ENCODE measurements at places on chromosomes 16 and 17. TPM values are rescaled to one million over a fixed set of nuclear protein-coding genes. Genes with fewer than 3 reads are reported as not detected.
A peak's percentile ranks its signal among the peaks of the same experiment; 100 is the strongest.

GRCh38 chr17:48860456-48860855 is 29.6 kb downstream of the CALCOCO2 start:
- DNase-seq, result no peak

Gene CTRB2
- total RNA-seq, result not detected

DNA sequence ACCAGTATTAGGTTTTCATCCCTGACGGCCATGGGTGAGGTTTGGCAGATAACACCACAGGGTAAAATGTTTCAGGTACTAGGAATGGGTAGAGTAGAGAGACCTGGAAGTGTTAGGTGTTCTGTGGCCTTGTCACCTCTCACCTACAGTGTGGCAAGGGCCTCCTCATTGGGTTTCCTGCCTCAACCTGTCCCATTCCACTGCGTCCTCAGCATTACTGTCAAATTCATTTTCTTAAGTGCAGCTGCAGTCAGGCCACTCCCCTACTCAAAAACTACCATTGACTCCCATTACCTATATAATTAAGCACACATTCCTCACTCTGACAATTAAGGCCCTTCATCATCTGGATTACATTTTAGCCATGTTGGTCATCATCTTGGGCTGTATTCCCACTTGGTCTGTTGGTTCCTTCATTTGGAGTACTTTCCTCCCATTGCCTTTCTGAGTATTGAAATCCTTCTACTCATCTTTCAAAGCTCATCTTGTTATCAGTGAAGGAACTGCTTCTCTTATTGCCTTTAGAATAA is 64.5 kb downstream of the NUP88 start:
- no peak for DNase-seq

DNA sequence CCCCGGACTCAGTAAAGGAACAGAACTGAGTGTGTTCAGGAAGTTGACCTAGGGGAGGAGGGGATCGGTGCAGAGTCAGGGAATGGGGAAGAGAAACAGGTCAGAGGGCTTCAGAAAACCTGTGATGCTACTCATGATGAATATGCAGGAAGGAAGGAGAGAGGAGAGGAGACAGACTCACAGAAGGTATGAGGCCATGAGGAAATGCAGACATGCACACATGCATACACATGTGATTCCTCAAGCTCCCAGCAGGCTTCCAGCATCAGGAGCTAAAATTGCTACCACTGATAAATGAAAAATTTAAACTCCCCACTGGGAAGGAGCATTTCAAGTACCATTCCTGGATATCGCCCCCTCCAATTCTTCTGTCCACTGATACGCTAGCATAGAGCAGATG is 262.6 kb downstream of the SLC39A11 start:
- no peak for DNase-seq

DNA sequence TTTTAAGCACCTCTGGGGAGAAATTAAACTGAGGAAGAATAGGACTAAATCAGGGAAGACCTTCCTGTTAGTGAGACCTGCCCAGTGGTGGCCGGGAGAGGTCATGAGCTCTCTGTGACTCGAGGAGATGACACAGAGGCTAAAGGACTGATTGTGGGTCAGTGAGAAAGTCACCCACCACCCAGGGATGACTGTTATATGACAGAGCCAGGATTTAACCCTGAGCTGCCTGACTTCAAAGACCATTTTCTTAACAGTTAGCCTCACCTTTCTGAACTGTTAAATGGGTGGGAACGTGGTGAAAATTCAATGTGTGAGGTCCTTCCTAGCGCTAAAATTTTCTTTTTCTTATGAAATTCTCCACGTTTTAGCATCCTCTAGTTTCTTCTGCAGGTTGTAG is 72.5 kb downstream of the WSB1 start:
- no peak for DNase-seq

GRCh38 chr17:64439956-64440355 is 9.0 kb upstream of the MILR1 start:
- no peak for DNase-seq

DNA sequence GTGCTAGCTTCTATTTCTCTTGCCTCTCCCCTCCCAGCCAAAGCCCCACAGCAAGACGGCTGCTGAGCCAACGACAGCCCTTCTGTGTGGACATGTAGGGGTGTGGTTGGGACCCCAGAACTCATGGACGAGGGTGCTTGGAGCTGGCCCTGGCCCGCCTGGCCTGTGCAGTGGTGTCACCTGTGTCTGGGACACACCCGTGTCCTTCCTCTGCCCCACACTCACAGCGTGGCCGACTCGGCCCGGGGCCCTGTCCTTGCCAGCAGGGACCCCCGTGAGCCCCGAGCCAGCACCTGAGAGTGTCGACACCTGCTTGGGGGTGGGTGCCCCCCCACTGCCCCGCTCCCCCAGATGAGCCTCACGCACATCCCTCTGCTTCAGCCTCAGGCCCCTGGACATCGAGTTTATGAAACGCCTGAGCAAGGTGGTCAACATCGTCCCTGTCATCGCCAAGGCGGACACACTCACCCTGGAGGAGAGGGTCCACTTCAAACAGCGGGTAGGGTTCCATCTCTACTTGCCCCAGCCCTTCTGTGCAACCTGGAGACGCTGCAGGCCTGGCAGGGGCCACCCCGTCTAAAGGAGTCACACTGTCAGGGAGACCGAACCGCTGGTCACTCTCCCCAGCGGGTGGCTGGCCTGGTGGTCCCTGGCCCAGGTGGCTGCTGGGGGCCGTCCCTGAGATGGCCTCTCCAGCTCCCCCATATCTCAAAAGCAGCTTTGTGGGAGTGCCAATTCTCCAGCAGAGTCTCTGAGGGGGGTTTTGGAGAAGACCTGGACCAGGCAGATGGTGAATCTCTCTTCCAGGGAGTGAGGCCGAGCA is 349.8 kb downstream of the SEC14L1 start:
- DNase-seq, result no peak

Gene PNMT
- not detected for total RNA-seq

Gene KRTAP4-1
- not detected for total RNA-seq

DNA sequence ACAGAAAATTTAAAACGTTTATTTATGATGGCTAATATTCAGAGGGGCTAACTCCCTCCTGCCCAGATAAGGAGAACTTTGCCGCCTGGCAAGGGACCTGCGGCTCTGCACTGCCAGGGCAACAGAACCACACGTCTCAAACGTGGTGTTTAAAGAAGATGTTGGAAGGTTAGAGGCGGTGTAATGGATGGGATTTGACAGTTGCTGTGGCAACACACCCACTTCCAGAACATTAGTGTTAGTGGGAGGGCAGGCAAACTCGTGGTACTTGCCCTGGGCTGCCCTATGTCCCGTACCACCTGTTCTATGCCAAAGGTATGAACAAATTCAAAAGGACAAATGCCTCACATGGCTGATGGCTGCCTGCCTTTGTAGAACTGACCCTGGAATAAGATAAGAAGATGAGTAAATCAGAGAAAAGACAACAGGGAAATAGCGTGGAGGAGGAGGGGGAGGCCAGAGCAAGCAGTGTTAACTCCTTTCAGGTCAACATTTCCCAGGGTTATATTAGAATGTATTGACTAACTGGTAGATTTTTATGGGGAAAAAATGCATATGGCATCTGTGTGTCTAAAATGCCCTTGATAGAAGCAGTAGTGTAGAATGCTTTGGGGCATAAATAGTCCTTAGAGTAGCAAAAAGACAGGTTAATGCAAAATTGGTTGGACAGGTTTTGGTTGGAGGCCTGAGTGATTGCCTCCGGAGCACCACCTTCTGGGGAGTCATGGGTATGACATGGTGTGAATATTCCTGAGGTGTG is 30.8 kb downstream of the HLF start:
- DNase-seq, result peak; percentile 43

Gene SOCS3
- total RNA-seq, result 19.7 TPM

DNA sequence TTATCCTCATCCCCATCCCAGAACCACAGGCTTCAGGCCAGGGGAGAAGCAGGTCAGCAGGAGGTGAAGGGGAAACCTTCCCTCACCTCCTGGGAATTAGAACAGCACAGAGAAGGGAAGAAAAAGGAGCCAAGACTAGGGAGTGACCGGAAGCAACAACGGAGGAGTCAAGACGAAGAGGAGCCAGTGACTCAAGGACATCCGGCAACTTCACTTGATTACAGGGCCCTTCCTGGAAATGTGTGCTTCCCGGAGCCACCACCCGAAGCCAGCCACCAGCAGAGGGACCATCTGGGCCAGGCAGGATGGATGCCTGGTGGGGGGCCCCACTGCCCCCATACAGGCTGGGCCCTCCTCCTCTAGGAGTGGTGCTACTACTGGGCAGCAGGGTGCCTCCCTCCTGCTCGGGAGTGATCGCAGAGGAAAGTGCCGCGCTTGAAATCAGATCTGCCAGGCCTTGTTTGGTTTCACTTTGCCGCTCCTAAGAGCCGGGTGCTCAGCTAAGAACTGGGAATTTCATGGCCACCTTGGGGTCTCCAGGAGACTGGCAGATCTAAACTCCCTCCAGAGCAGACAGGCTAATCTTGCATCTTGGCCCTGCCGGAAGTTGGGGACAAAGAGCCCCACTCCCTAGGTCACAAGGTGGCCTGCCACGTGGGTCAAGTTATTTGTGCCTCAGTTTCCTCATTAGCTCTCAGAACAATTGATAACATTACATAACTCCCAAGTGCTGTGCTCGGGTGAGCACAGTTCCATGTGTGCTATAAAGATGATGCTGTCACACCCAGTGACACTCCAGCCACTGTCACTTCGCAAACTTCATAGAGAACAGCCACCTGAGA is 6.6 kb downstream of the CDC42EP4 start:
- DNase-seq, result peak; percentile 78

GRCh38 chr17:57714665-57715180 is 30.4 kb downstream of the CCDC182 start:
- no peak for DNase-seq

DNA sequence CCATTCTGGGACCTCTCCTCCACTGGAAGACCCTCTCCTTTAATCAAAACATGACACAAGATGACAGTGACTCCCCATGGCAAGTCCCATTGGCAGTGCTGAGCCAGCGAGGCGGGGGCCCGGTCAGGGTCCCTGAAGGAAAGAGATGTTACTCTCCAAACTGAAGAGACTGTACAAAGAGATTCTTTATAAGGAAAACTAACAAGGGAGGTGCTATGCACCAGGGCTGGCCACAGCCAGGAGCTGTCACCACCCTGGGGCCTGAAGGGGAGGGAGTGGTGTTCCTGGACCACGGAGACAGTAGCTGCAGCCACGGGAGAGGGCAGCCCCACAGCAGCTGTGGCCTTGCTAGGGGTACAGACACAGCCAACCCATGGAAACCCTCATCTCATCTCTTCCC is 123.1 kb downstream of the XYLT1 start:
- DNase-seq, result no peak

DNA sequence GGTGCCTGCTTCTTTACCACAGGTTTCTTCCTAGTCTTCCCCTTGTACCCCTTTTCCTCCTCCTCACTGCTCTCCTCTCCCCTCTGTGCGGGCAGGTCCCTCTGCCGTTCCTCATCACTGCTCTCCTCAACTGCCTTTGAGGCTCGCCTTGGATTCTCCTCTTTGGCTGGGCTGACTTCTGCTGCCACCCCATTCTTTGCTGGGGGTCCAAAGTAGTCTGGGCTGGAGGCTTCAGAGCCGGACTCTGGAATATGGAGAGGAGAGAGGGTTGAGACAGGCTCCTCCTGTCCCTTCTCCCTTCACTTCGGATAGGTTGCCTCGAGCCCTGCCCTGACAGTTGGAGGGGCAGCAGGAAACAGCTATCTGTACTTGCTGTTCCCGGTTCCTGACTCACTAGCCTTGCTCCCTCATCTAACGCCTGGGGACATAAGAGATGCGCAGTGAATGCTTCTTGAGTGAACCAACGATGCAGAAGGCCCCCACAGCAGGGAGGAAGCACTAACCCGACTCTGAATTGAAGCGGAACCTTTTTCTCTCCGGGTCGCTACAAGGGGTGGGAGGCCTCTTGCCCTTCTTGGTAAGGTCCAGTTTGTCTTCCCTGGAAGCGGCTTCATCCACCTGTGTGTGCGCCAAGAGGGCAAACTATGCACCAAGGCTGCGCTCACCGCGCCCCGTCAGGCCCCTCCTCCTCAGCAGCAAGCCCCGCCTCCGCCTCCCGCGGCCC is 655 bp downstream of the HIRIP3 start:
- DNase-seq, result peak; percentile 66

DNA sequence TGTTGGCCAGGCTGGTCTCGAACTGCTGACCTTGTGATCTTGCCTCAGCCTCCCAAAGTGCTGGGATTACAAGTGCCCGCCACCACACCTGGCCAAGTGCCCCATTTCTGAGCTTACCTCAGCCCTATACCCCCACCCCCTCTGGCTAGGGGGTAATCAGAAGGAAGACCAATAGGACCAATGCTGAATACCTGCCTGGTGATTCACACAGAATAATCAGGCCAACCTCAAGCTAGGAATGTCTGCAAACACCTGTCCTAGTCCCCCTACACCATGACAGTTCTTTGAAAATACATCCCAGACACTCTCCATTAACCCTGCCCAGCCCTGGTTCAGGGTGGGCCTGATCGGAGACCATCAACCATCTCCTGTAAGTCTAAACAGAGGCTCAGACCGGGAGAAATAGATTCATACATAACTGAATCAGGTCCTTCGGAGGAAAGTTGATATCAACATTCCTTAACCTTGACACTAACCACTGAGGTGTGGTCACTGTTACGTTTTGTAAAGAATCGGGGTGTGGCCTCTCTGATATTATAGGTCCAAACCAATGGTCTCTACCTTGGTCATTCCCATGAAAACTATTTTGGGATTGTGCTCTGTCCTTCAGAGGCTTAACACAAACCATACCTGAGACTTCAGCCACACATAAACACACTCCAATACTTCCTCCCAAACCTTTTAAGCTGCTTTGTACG is 130.8 kb downstream of the GAS7 start:
- no peak for DNase-seq

GRCh38 chr17:61700252-61700651 is 109.2 kb upstream of the NACA2 start:
- DNase-seq, result no peak

Gene KRT23
- 0.36 TPM for total RNA-seq

Gene CD300A
- not detected for total RNA-seq

Gene ABCA3
- 0.18 TPM for total RNA-seq

DNA sequence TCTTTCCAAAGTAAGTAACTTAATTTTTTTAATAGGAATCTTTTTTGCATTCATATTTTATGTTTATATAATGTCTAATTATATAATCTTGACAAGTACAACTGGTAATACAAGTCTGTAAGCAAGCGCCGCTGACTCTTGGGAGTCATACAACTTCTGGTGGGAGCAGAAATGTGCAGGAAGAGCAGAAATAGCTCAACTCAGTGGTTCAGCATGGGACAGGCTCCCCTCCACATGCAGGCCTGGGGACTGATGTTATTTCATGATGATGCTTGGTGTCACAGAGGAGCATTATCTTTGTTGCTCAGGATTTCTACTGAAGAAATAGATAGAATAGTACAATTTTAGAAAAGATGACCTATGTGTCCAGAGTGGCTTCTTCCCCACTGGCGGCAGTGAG is 10.7 kb downstream of the UQCRC2 start:
- no peak for DNase-seq

Data from IMR-90 (cell line).